Head of caudate nucleus (tissue), 42 donors: ENCODE measurements at places on chromosomes 13 and 19.

- DNase-seq, result no peak
Measured at GRCh38 chr13:43802511-43802910, 15.7 kb upstream of the ENOX1 start.

DNA sequence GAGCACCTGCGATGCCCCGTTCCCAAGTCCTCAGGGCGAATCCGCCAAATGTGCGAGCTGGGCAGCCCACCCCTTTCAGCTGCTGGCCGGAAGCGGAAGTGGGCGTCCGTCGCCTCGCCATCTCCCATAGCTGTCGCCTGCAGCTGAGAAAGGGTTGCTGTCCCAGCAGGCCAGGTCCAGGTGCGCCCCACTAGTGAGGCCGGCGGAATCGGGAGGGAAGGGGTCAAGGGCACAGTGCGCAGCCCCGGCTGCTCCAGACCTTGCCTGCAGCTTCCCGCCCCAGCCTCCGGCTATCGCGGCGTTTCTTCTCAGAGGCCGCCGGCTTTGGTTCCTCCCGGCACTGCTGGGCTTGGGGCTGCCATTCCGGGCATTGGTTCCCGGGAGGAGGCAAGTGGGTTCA lies at the start of gene ZNF177:
Gene ZNF177, plus strand, starts transcription at position 109 of the 400 bp plus-strand sequence. CDS start 15,299 bp downstream, outside the sequence.
- DNase-seq, result peak; percentile 41

- no peak for DNase-seq
Measured at GRCh38 chr19:27736225-27736624, 1476.7 kb downstream of the UQCRFS1 start.

- DNase-seq, result no peak
Measured at GRCh38 chr19:41918095-41918494, 10.2 kb downstream of the ERFL start.

DNA sequence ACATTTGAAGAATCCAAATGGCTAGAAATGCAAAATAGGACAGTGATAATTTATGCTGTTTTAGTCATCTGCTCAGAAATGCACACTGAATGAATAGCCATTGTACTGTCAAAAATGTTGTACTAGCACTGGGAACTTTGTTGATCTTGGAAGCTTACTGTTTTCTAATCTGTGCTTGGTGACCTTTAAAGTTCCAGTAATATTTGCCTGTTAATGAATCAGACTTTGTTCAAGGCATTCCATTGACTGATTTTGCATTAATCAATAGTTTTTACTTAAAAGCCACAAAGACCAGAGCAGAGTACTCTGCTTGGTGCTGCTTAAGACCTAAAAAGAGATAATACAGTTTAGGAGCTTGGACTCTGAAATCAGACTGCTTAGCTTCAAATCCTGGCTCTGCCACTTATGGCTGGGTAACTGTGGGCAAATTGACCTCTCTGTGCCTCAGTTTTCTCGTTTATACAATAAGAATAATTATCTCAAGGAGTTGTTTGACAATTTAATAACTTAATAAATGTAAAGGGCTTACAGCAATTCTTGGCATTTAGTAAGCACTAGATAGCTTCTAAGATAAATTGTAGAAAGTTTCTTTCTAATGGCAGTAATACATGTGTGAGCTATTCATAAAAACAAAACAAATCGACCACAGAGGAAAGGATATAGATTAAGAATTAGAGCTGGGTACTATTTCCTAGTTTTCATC lies 4.6 kb upstream of the SLAIN1 start:
- DNase-seq, result no peak

GRCh38 chr19:6528544-6529121 lies 2.2 kb upstream of the TNFSF9 start:
- peak; percentile 63 for DNase-seq

- DNase-seq, result no peak
Measured at GRCh38 chr13:90445179-90445578, 902.3 kb upstream of the MIR17HG start.

DNA sequence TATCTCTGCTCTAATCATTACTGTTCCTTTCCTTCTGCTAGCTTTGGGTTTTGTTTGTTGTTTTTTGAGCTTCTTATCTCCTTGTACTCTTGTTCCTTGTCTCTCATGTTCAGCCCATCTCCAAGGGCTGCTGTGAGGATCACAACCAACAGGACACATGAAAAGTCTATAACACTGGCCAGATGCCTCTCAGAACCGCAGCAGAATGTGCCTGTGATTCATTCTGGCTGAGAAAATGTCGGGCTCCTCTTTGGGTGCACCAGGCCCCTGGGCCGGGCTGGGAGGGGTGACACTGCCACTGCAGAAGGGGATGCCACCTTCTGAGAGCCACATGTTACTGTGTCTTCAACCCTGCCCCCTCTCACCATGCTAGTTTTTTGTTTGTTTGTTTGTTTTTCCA lies 48.0 kb downstream of the GGACT start:
- no peak for DNase-seq

GRCh38 chr19:55549500-55550320 lies 4.4 kb upstream of the SBK3 start:
- DNase-seq, result no peak

- no peak for DNase-seq
Measured at GRCh38 chr19:29266603-29267002, 53.7 kb upstream of the UQCRFS1 start.

- no peak for DNase-seq
Measured at GRCh38 chr19:3955688-3956087, 15.2 kb downstream of the DAPK3 start.

- DNase-seq, result no peak
Measured at GRCh38 chr19:51434456-51434855, 17.0 kb upstream of the SIGLEC10 start.

- peak; percentile 69 for DNase-seq
Measured at GRCh38 chr19:38617764-38618589, at the start of gene MAP4K1. Gene MAP4K1 (minus strand): TSS chr19:38617953. CDS start chr19:38617895, 58 bp downstream.

DNA sequence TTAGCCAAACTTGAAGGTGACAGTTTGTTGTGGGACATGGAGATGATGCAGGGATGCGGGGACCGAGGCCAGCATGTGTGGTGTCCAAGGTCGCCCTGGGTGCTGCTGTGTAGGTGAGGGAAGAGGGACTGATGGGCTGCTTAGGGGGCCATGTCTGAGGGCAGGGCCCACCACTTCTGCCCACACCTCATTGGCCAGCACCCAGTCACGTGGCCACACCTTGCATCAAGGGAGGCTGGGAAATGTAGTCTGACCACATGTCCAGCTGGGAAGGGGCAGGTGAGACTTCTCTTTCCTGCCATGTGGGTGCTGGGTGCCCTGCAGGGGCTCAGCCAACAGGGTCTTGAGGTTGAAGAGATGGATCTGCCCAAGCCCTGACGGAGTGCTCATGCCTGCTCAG lies 88.9 kb downstream of the KDM4B start:
- no peak for DNase-seq

DNA sequence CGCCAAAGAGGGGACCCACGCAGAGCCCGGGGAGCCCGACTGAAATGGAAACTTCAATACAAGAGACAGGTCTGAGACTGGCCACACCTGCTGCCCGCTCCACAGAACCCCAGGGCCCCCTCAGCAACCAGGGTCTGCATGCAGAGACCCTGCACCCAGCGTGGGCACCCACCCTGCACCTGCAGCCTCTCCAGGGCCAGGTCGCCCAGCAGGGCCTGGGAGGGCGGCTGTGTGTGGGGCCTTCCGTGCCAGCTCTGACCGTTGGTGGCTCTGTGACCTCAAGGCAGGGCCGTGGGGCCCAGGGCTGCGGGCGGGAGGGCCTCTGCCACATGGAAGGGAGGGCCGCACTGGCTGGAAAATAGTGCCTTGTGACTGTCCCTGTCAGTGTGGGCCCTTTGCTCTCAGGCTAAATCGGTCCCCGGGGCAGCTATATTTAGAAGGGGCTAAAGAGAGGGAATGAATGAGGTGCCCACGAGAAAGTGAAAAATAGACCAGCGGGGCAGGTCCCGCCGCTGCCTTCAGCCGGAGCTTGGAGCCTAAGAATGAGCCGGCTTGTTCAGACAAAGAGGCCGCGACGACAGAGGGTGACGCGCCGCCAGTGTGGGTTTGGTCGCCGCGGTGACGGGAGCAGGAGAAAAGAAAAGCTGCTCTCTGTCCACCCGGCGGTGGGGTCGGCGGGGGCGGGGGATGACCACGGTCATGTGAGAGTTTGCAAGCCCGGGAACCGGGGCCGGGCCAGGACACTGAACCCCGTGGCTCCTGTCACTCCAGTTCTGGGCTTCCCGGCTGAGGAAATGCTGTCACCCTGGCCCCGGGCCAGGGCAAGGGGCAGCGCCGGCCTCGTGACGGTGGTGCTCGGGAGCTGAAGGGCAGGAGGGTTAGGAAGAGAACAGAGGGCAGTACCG lies 70.5 kb downstream of the GADD45B start:
- DNase-seq, result peak; percentile 96

GRCh38 chr13:41919741-41920487 lies 41.0 kb downstream of the VWA8 start:
- no peak for DNase-seq

- DNase-seq, result no peak
Measured at GRCh38 chr13:70938462-70938861, 830.2 kb upstream of the KLHL1 start.

GRCh38 chr13:23673867-23674605 lies 103.8 kb downstream of the TNFRSF19 start:
- DNase-seq, result no peak

DNA sequence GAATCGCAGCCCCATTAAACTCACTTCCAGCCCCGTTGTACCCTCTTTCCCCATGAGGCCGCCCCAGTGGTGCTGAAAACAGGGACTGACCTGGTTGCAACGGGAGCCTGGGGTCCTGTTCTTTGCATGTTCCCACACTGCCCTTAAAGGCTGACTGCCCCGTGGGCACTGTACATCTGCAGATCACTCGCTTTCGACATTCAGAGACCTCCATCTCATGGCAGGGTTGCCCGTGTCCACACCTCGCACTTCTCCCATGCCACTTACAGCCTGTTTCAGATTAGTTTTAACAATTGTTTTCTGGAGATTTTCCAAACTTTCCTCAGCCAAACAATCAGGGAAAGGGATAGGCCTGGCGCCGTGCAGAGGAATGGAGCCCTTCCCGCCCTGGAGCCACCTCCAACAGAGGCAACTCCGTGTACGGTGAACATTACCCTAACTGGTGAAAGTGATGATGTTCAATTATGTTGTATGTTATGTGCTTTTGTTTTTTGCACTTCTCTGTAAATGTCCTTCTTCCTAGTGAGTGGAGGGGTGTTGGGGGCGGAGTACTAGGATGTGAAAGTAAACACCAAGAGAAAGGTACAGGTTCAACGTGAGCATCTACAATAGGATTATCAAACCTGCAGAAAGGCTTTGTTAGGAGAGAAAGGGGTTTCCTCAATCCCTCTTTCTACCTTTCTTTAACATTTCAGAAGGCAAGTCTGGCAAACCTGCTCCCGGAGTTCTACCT lies 262.8 kb downstream of the FOXO1 start:
- no peak for DNase-seq

DNA sequence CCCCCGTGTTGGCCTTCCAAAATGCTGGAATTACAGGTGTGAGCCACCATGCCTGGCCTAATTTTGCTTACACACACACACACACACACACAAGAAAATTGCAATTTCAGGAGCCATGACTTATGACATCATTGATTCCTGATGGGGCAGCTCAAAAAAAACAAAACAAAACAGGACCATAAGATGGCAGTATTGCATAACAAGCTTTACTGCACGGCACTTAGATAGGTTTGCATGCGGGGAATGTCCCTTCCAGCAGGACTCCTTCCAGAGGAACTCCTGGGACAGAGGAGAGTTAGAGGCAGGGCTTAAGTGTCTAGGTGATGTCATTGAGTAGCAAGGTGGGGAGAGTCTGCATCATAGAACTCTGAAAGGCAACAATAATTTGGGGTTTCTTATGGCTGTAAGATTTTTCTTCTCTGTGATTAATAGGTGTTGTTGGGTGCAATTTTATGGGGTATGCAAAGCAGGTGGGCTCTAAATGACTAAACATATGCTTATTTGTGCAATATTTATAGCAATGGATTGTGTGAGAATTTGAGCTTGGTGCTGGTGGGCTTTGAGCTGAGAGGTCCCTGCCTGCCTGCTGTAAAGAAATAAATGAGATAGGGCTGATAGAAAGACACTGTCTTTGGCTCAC lies 9.0 kb upstream of the ACSBG2 start:
- no peak for DNase-seq

DNA sequence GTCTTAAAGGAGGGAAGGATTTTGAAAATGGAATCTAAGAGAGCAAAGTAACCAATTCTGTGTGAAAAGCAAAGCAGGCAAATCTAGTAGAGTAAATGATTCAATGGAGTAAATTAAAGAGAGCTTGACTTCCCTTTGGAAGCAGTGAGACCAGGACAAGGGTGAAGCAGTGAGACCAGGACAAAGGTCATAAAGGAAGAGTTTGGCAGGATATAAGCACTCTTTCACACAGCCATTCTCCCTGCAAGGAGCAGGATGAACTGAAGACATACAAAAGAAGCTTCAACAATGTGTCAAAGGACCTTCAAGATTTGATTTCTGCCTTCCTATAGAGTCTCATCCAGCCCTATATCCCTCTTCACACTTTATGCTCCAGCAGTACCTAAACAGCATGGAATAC lies 123.8 kb downstream of the ENOX1 start:
- no peak for DNase-seq

GRCh38 chr13:104691767-104692467 lies 1625.7 kb upstream of the SLC10A2 start:
- no peak for DNase-seq

GRCh38 chr13:93900731-93901130 lies 578.8 kb downstream of the DCT start:
- no peak for DNase-seq

- DNase-seq, result no peak
Measured at GRCh38 chr13:21986602-21987001, 315.7 kb downstream of the FGF9 start.

DNA sequence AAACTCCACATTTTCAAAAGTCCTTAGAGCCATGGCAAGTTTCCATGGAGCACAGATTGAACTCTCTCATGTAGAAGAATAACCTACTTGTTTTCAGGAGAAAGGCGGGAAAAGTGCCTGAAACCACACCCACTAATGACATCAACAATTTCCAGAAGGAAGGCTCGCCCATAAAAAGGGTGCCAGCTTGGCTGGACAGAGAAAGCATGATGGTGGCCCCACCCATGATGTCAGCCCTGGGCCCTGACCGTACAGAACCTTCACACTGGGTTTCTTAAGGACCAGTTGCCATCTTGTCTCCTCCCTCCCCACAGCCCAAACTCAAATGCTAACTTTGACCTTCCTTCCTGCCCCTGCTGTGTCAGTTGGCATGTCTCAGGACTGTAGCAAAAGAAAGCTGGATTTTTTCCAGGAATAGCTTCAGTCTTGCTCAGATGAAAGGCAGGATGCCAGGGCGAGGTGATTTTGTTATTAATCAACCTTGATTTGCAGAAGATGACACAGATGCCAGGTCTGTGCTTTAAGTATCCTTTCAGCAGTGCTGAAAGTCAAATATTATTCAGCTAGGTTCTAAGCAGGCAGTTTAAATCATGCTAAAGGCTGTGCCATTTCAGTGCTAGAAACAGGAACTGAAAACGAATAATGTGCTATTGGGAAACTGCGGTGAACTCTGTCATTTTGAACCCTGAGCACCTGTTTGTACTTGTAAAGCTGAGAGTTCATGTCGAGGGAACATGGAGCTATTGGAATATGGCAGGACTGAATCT lies 89.5 kb upstream of the RFC3 start:
- DNase-seq, result no peak
